Activated CD4-positive, alpha-beta T cell treated with anti-CD3 and anti-CD28 coated beads, Interleukin-2, amount 10 ng/mL, durations not matched to agents 24 days and 14 days (primary cell): ENCODE measurements at places on chromosomes 3 and 15. TPM values are rescaled to one million over a fixed set of nuclear protein-coding genes. Genes with fewer than 3 reads are reported as not detected.

DNA sequence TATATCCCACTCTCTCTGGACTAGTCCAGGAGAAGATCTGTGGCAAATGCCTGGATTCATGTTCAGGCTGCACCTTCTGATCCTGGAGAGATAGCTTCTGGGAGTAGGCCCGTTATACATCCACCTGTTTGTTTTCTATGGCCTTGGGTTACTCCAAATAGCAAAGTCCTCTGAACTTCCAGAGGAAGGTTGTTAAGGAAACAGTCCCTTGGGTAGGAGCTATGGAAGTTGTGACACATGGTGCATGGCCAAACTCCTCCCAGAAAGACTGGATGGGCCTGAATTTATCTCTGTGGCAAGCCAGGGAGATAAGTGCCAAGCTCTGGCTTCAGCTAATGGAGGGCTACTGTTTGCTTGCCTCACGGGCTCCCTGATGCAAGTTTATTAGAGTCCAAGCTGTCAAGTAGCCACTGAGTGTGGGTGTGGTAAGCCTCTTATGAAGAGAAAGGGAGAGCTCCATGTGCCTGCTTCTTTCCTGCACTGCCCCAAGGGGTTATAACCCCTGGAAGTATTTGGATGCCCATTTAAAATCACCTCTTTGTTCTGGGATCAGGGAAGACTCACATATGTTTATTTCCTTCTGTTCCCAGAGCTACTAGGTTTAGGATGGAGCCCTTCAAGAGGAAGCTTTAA is 328.7 kb upstream of the ATP11B start:
- no peak for DNase-seq
- H3K4me3 ChIP-seq = no peak overlapping the region
- no peaks in the 10 kb centered on the region for H3K4me1 ChIP-seq
- no peaks in the 10 kb centered on the region for H3K36me3 ChIP-seq
- no peak overlapping the region for H3K27ac ChIP-seq

DNA sequence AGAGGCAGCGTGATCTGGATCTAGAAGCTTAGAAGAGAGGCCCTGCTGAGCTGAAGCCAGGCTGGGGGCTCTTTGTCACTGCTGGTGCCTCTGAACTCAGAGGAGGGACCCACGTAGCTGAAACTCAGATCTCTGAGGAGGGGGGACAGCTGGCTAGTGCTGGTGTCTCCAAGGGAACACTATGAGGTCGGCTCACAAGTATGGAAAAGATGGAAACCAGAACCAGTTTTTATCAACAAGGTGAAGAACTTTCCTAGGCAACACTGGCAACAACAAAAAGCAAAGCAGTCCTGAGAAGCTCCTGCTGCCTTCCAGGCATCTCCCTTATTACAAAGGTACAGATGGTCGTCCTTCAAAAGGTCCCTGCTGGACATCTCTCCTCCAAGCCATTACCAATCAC is 27.0 kb upstream of the FSTL1 start:
- DNase-seq = no peak
- H3K4me1 ChIP-seq = no peaks in the 10 kb centered on the region
- H3K4me3 ChIP-seq = no peak overlapping the region
- no peak overlapping the region for H3K27ac ChIP-seq
- H3K27me3 ChIP-seq = peaks cover 3% of the 10 kb centered on the region

Gene GABRG3
- total RNA-seq = not detected in 2 replicates

Gene GOLGA8T
- total RNA-seq = not detected in 2 replicates

Gene TRIP4
- total RNA-seq = 21.1 and 23.9 TPM in 2 replicates

- H3K36me3 ChIP-seq = no peaks in the 10 kb centered on the region
- peaks cover 8% of the 10 kb centered on the region for H3K4me1 ChIP-seq
- H3K4me3 ChIP-seq = no peak overlapping the region
Observed at GRCh38 chr3:109903100-109903499, 565.8 kb upstream of the DPPA4 start.

Gene CRABP1
- not detected in 2 replicates for total RNA-seq

DNA sequence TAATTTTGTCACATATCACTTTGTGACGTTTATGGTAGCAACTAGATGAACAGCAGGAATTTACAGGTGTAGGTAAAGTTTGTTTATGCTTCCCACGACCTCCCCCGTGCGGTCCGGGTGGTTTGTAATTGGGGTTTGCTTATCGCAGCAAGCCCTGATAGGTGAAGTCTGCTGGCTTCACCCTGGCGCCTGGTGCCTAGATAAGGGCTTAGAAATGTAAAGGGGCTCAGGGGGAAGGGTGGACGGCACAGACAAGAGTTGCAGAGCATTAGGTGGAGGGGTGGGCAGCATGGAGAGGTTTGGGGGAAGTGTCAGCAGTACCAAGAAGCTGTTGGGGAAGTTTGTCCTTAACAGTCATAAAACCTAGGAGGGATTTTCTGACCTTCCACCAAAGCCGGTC is 108.1 kb upstream of the RNF7 start:
- H3K36me3 ChIP-seq = no peaks in the 10 kb centered on the region
- peaks cover 7% of the 10 kb centered on the region for H3K27me3 ChIP-seq
- no peak overlapping the region for H3K4me3 ChIP-seq
- no peak overlapping the region for H3K27ac ChIP-seq
- DNase-seq = peak; percentile 33

DNA sequence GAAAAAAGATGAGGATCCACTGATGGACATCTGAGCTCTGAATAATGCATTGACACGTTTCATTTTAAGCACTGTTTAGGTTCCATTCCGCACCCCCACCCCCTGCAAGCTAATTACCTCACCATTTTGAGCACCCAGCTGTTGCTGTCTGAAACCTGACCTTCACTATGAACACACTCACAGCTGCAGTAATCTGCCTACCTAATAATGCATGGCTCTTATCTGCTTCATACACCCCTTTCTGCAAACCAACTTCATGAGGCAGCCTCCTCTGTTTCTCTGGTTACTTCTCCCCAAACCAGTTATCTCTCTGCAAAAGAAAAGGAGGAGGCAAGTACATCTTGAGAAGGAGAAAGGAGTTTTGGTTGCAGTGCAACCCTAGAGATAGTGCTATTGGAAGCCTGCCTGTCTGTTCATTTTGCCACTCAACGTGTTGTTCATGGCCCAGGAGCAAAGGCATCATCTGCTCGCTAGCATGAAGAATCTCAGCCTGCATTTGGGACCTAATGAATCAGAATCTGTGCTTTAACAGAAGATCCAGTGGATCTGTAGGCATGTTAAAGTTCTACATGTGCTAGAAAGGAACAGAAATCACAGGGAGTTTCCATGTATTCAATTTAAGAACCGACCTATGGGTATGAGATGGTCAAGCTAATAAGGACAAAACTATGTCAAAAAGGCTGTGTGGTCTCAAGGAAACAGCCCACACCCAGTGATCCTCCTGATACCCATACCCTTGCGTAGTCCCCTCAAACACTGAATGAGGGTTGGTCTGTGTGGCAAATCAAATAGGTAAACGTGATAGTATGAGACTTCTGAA is 87.2 kb downstream of the MB21D2 start:
- H3K4me1 ChIP-seq = peaks cover 38% of the 10 kb centered on the region
- DNase-seq = no peak

DNA sequence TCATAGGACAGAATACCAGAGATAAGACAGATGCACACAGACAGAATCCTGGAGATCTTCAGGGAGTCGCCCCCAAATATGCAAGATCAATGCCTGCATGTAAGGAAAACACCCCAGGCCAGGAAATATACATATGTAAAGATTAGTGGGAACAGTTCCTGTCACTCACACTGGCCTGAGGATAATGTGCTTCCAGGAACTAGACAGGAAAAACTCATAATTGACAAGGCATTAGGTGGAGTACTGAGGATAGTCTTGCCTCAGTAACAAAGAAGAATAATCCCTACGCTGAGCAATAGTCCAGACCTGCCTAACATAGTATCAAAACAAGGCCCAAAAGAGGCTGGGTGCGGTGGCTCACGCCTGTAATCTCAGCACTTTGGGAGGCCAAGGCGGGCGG is 20.4 kb upstream of the B4GALT4 start:
- H3K36me3 ChIP-seq = no peaks in the 10 kb centered on the region
- no peak overlapping the region for H3K4me3 ChIP-seq
- peaks cover 16% of the 10 kb centered on the region for H3K27me3 ChIP-seq
- H3K27ac ChIP-seq = no peak overlapping the region
- H3K4me1 ChIP-seq = peaks cover 9% of the 10 kb centered on the region
- DNase-seq = no peak

GRCh38 chr3:33277193-33277882 is at the start of gene FBXL2:
FBXL2 (plus strand) TSS chr3:33277442; CDS start chr3:33277513, 71 bp downstream.
- H3K27me3 ChIP-seq = peaks cover 39% of the 10 kb centered on the region
- H3K4me1 ChIP-seq = no peaks in the 10 kb centered on the region
- H3K36me3 ChIP-seq = no peaks in the 10 kb centered on the region
- H3K4me3 ChIP-seq = peak within 1 kb of the TSS; percentile 28

Gene TUSC7
- not detected in 2 replicates for total RNA-seq

DNA sequence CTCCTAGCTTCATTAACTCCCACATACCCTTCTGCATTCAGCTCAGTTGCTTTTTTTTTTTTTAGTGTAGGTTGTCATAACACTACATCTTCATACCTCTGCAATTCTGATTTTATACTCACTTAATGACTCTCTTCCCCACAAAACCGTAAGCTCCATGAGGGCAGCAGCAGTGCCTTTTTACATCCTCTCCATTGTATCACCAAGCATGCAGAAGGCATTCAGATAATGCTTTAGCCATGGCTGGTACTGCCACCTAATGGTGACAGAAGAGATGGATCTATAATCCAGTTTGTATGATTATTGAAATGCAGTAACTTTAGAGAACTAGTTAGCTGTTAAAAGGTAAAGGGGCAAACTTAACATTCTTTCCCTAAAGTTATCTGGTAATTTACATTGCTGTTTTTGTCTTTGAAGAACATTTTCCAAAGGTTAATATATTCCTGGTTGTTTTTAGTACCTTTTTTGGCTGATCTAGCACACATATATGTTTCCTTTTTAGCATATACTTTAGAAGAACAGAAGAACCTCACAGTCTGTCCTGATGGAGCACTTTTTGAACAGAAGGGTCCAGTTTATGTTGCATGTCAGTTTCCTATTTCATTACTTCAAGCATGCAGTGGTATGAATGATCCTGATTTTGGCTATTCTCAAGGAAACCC is 36.8 kb downstream of the ATP1B3 start:
- peaks cover 64% of the 10 kb centered on the region for H3K36me3 ChIP-seq
- DNase-seq = peak; percentile 86
- peaks cover 6% of the 10 kb centered on the region for H3K4me1 ChIP-seq
- no peaks in the 10 kb centered on the region for H3K27me3 ChIP-seq
- H3K27ac ChIP-seq = peak overlapping the region; percentile 12

GRCh38 chr15:23823508-23823907 is 136.4 kb upstream of the NDN start:
- H3K4me3 ChIP-seq = no peak overlapping the region
- H3K4me1 ChIP-seq = no peaks in the 10 kb centered on the region
- H3K27ac ChIP-seq = no peak overlapping the region
- H3K27me3 ChIP-seq = no peaks in the 10 kb centered on the region

- no peak for DNase-seq
- H3K4me1 ChIP-seq = no peaks in the 10 kb centered on the region
- no peak overlapping the region for H3K27ac ChIP-seq
- H3K4me3 ChIP-seq = no peak overlapping the region
- H3K27me3 ChIP-seq = no peaks in the 10 kb centered on the region
Observed at GRCh38 chr3:58647381-58648141, 19.0 kb downstream of the FAM3D start.

DNA sequence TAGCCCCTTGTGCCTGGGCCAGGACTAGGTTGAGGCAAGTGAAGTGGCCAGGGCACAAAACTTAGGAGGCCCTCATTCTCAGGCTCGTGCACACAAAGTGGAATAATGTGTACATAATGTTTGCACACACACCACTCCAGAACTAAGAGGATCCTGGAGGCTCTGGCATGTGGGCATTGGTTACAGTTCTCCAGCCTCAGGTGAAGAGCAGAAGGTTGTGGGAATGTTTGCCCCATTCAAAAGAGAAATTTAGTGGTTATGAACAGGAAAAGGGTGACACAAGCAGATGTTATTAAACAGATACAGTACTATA is 31.3 kb downstream of the ASB7 start:
- H3K4me1 ChIP-seq = peaks cover 20% of the 10 kb centered on the region
- H3K36me3 ChIP-seq = peaks cover 31% of the 10 kb centered on the region
- no peak overlapping the region for H3K4me3 ChIP-seq

- H3K36me3 ChIP-seq = peaks cover 45% of the 10 kb centered on the region
- H3K4me3 ChIP-seq = peak overlapping the region; percentile 76
- peaks cover 64% of the 10 kb centered on the region for H3K4me1 ChIP-seq
- peak overlapping the region; percentile 100 for H3K27ac ChIP-seq
- peaks cover 2% of the 10 kb centered on the region for H3K27me3 ChIP-seq
Observed at GRCh38 chr3:60081381-60082095, 1031.7 kb upstream of the CFAP20DC start.

GRCh38 chr3:189813647-189814240 is 182.6 kb downstream of the TP63 start:
- peaks cover 3% of the 10 kb centered on the region for H3K27me3 ChIP-seq
- H3K27ac ChIP-seq = no peak overlapping the region

- H3K4me1 ChIP-seq = peaks cover 14% of the 10 kb centered on the region
- H3K36me3 ChIP-seq = peaks cover 28% of the 10 kb centered on the region
- H3K27me3 ChIP-seq = no peaks in the 10 kb centered on the region
- no peak overlapping the region for H3K27ac ChIP-seq
- no peak overlapping the region for H3K4me3 ChIP-seq
Observed at GRCh38 chr3:141405025-141405424, 36.7 kb downstream of the ZBTB38 start.

GRCh38 chr15:70266412-70267121 is 168.8 kb upstream of the TLE3 start:
- no peak for DNase-seq
- H3K4me3 ChIP-seq = no peak overlapping the region
- no peaks in the 10 kb centered on the region for H3K36me3 ChIP-seq
- H3K27ac ChIP-seq = no peak overlapping the region
- H3K4me1 ChIP-seq = peaks cover 14% of the 10 kb centered on the region
- peaks cover 45% of the 10 kb centered on the region for H3K27me3 ChIP-seq

Gene KIF15
- total RNA-seq = 26.5 and 28.3 TPM in 2 replicates
